IMR-90 (cell line): ENCODE measurements at places on chromosomes 11 and 22.

GRCh38 chr11:110497231-110497978 is 67.7 kb downstream of the FDX1 start:
- no peak overlapping the region for H3K4me3 ChIP-seq
- DNase-seq: no peak
- no peak overlapping the region for H3K27ac ChIP-seq
- H3K27me3 ChIP-seq: no peaks in the 10 kb centered on the region; the same call in 1 of the 2 replicates
- no peaks in the 10 kb centered on the region for H3K4me1 ChIP-seq

GRCh38 chr22:44526779-44527126 is 28.7 kb upstream of the RTL6 start:
- no peak overlapping the region for H3K27ac ChIP-seq
- peaks cover 19% of the 10 kb centered on the region for H3K4me1 ChIP-seq
- H3K36me3 ChIP-seq: no peaks in the 10 kb centered on the region
- H3K27me3 ChIP-seq: no peaks in the 10 kb centered on the region

GRCh38 chr22:50531546-50531961 is 1.7 kb upstream of the TYMP start:
- no peak overlapping the region for H3K27ac ChIP-seq
- peak overlapping the region; percentile 39 for H3K4me3 ChIP-seq
- DNase-seq: no peak

DNA sequence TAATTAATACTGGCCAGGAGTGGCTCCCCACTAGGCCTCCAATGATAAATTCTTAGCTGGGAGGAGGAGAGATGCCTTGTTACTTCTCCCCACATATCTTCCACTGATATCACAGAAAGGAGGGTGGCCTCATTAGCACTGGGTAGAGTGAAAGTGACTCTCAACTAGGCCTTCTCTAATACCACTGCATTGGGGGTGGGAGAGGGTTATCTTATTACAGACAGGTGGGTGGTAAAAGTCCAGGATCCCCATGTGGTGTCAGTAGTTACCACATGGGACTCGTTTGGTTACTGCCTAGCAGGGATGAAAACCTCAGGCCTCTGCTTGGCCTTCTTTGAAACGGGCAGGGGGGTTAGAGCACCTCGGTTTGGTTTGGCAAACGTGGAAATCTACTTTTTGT is 167.3 kb downstream of the UVRAG start:
- H3K36me3 ChIP-seq: 0 out of 2 replicates have a peak, but pooled peaks cover 2% of the 10 kb centered on the region
- DNase-seq: no peak
- H3K4me1 ChIP-seq: no peaks in the 10 kb centered on the region
- H3K4me3 ChIP-seq: no peak overlapping the region
- no peak overlapping the region for H3K27ac ChIP-seq

GRCh38 chr11:103636232-103636631 is 400.2 kb upstream of the DDI1 start:
- DNase-seq: no peak
- no peak overlapping the region for H3K27ac ChIP-seq
- H3K4me1 ChIP-seq: peaks cover 9% of the 10 kb centered on the region; the same call in 1 of the 2 replicates
- no peaks in the 10 kb centered on the region for H3K36me3 ChIP-seq
- no peak overlapping the region for H3K4me3 ChIP-seq

GRCh38 chr11:2041963-2042362 is 44.3 kb upstream of the H19 start:
- H3K4me1 ChIP-seq: no peaks in the 10 kb centered on the region
- no peak overlapping the region for H3K4me3 ChIP-seq
- DNase-seq: no peak
- H3K27ac ChIP-seq: no peak overlapping the region

DNA sequence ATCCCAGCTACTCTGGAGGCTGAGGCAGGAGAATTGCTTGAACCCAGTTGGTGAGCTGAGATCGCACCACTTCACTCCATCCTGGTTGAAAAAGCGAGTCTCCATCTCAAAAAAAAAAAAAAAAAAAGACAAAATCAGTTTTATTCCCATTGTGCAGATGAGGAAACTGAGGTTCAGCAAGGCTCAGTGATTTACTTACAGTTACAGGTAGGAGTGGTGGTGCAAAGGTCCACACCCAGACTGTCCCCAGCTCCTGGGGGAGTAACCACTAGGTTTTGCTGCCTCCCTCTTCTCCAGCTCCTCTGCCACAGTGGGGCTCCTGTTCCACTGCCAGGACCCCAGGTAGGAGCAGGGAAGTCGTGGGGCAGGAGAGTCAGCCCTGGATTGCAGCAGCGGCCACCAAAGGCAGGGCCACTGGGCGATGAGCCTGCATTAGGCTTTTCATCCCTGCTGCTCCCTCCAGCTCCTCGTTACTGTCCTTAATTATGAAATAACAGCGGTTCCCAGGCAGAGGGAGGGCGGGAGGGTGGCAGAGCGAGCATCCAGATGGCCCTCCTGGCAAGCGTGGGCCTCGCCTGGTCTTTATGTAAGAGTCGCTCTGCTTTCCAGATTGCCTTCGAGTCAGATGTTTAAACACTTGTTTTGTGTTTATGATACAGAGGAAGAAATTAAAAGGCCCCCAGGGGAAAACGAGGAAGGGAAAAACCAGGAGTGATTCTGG is 15.5 kb upstream of the RASD2 start:
- H3K27me3 ChIP-seq: peaks cover 19% of the 10 kb centered on the region
- H3K27ac ChIP-seq: no peak overlapping the region
- no peak overlapping the region for H3K4me3 ChIP-seq
- no peaks in the 10 kb centered on the region for H3K36me3 ChIP-seq
- H3K4me1 ChIP-seq: peaks cover 3% of the 10 kb centered on the region; the same call in 1 of the 2 replicates

GRCh38 chr11:46760429-46761128 is 41.6 kb downstream of the F2 start:
- no peaks in the 10 kb centered on the region for H3K27me3 ChIP-seq
- H3K27ac ChIP-seq: no peak overlapping the region
- no peaks in the 10 kb centered on the region for H3K4me1 ChIP-seq
- no peak overlapping the region for H3K4me3 ChIP-seq

DNA sequence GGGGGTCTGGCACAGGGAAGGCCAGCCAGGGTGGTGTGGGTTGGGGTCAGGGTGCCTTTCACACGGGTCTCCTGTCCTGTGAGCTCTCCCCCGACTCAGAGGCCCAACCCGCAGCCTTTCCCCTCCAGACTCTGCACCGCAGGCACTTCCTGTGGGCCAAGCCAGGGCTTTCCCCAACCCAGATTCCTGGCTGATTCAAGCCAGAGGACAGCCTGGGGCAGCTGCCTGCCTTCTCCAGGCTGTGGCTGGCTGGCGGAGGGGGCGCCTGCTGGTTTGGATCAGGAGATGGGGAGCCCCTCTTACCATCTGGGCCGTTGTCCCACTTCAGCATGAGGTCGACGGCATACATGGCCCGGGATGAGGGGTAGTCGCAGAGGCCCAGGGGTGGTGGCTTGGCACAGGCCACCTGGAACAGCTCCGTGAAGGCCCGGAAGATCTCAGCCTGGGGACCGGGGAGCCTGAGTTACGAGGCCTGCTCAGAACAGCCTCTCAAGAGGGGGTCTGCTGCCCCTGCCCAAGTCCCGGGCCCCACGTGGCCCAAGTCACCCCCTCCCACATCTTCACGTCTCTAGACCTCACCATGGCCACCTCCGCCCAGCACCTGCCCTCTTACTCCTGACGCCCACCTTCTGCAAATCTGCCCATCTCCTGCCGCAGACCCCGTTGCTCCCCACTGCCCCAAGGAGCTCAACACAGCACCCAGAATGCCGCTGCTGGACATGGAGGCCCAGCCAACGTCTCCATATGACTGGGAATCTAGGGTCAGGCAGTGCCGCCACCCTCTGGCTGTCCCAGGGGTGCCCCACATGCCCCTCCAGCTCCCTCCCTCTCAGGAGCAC is 17.3 kb downstream of the TSPO start:
- H3K27me3 ChIP-seq: no peaks in the 10 kb centered on the region
- H3K36me3 ChIP-seq: peaks cover 32% of the 10 kb centered on the region
- H3K4me1 ChIP-seq: no peaks in the 10 kb centered on the region
- peak; percentile 32 for DNase-seq
- no peak overlapping the region for H3K4me3 ChIP-seq

- no peak overlapping the region for H3K27ac ChIP-seq
- no peak for DNase-seq
- no peaks in the 10 kb centered on the region for H3K4me1 ChIP-seq
- no peaks in the 10 kb centered on the region for H3K36me3 ChIP-seq
Observed at GRCh38 chr11:100094121-100094865, 592.8 kb upstream of the ARHGAP42 start.

DNA sequence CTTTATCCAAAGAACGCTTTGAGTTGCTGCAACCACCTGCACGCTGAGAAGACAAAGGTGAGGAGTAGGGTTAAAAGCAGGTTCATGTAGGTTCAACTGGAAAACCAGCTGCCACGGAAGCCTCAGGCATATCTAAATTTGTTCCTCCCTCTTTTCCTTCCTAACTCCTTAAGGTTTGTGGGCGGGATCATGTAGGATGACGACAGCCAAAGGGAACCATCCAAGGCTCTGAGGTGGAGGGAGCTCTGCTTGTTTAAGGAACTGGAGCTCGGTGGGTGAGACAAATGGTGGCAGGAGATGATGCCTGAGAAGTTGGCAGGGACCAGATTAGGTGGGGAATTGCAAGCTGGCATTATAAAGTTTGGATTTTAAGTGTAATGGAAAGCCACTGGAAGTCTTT is 60.3 kb downstream of the SPON1 start:
- H3K27ac ChIP-seq: no peak overlapping the region
- H3K4me1 ChIP-seq: peaks cover 10% of the 10 kb centered on the region
- no peaks in the 10 kb centered on the region for H3K36me3 ChIP-seq
- peaks cover 15% of the 10 kb centered on the region for H3K27me3 ChIP-seq
- DNase-seq: no peak

GRCh38 chr11:126588630-126589491 is 233.4 kb downstream of the ST3GAL4 start:
- H3K4me1 ChIP-seq: peaks cover 9% of the 10 kb centered on the region
- no peak overlapping the region for H3K4me3 ChIP-seq
- DNase-seq: no peak
- H3K27ac ChIP-seq: no peak overlapping the region
- no peaks in the 10 kb centered on the region for H3K36me3 ChIP-seq

DNA sequence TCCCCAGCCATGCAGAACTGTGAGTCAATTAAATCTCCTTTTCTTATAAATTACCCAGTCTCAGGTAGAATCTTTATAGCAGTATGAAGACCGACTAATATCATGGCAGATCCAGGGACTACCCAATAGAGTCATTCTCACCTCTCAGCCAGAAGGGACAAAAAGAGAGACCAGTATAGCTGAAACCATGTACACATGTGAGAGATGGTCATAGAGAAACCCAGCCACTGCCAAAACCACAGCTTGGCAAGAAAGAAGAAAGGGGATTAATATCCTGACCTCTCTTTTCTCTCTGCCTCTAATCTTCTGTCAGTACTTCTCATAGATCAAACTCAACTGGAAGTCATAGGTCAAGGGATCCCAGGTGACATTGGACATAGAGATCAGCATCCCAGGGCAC is 109.8 kb downstream of the CCDC34 start:
- no peak for DNase-seq
- H3K27ac ChIP-seq: no peak overlapping the region
- peaks cover 15% of the 10 kb centered on the region for H3K27me3 ChIP-seq
- H3K4me3 ChIP-seq: no peak overlapping the region
- no peaks in the 10 kb centered on the region for H3K4me1 ChIP-seq
